Stimulated activated CD8-positive, alpha-beta memory T cell treated with anti-CD3 and anti-CD28 coated beads, Interleukin-15, amount 100 ng/mL, for 48 hours (primary cell): ENCODE measurements at places on chromosomes 12 and 14.

DNA sequence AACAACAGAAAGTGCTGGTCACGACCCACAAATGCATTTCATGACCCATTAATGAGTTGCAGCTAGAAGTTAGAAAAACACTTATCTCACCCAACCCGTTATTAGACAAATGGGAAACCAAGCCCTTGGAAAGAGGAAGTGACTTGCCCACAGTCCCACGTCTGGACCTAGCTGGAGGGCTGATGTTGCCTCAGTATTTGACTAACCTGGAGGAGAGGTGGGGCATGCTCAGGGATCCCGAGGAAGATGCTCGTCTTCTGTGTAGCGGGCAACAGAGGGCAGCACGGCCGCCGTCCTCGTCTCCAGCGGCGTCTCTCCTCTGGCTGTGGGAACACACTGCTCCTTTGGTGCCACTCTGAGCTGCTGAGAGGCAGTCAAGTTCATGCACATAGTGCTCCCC is 12.7 kb downstream of the CCND2 start:
- DNase-seq, result no peak

DNA sequence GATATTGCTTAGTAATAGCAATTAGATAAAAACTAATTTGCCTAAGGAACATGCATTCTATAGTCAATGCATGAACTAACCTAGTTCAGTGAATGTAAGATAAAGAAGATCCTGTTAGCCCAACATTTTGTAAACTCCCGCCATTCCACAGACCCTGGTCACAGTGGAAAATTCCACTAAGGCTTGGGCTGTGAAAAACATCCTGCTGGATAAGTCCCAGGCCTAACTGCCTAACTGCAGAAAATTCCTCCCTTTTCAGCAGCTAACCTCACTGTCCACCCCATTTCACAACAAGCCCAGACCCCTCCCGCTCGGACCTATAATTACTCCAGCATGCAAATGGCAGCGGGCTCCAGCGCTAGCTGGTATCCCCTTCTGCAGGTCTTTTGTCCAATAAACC is 97.9 kb upstream of the GARIN6 start:
- no peak for DNase-seq

DNA sequence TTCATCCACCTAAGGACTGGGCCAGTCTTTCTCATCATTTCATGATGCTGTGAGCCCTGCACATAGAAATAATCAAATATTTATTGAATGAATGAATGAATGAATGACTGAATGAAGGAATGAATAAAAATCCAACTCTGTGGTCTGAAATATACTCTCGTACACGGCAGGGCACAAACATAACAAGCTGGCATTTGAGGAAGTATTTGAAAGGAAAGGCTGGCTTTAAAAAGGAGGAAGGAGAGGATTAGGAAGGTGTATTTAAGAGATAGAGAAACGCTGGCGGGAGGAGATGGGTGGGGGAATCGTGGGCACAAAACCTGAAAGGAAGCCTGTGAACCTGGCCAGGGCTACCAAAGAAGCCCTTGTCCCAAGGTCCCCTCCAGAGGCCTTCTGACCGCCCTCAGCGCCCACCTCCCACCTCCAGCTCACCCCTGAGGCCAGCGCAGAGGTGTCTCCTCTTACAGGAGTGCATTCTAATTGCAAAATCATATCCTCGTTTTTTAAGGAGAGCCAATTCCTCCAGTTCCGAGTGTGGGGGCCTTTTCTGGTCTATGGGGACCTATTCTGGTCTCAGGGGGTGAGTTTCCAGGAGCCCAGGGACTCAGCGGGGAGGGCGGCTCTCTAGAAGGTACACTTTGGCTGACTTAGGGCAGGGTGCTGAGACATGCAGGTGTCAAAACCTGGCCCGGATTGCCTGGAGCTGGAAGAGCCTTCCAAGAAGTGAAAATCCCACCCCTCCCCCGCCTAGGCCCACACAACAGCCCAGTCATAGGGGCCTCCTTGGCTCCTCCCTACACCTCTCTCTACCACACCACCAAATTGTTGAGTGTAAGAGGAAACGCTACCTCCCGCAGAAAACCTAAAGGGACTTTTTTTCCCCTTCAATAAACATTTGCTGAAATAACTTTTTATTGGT is 8.7 kb upstream of the JDP2 start:
- peak; percentile 58 for DNase-seq

DNA sequence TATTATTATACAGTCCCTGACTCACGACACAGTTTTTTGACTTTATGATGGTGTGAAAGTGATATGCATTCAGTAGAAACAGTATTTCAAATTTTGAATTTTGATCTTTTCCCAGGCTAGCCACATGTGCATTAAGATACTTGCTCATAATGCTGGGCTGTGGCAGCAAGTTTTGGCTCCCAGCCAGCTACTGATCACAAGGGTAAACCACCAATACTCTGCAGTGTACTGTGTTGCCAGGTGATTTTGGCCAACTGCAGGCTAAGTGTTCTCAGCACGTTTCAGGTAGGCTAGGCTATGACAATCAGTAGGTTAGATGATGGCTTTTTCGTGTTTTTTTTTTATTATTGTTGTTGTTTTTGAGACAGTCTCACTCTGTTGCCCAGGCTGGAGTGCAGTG is 69.4 kb upstream of the ACTN1 start:
- no peak for DNase-seq
